Motor neuron (in vitro differentiated cells): ENCODE measurements at places on chromosomes 3 and 15.
A peak's percentile ranks its signal among the peaks of the same experiment; 100 is the strongest.

DNA sequence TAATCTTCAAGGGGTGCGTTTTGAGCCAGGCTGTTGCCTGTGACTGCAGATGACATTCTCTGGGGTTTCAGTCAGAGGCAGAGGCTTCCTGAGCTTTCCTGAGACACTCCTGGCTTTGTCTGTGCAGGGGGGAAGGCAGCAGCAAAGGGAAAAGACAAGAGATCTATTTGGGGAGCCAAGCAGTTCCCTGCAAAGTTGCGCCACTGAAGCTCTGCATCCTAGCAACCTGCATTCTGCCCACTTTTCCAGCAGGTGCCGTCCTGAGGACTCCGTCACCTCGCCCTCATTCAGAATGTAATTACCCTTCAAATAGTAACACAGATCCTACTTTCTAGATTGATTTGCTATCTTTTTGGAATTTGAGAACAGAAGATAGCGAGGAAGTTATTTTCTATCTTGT lies 1.9 kb upstream of the TMEM158 start:
- ATAC-seq: no peak

- no peak for ATAC-seq
Measured at GRCh38 chr3:31248563-31248992, 284.1 kb upstream of the STT3B start.

DNA sequence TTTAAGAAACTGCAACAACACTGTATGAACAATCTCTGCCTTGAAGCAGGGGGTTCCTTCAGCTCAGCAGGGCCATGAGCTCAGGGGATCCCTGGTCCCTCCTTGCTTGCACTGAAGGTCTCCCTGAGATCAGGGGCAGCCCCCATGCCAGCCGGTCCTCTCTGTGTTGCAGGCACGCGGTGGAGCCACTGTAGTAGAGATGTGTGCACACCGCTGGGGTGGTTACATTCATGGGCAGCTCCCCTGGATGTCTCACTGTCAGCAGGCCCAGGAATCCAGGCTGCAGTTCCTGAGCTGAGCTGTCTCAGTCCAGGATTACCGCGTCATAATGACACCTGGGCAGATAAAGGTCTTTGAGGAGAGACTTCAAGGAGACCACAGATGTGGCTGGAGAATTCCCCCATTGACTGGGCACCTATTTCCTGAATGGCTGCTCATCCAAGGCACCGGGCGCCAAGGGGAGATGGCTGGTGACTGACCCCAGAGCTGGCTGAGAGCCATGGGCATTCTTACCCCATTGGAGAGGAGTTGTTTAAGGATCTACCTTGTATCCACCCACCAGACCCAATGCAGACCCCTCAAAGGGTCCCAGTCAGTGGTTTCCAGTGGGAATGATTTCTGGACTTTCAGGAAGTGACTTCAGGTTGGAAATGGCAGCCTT lies 10.4 kb upstream of the KLF13 start:
- no peak for ATAC-seq

DNA sequence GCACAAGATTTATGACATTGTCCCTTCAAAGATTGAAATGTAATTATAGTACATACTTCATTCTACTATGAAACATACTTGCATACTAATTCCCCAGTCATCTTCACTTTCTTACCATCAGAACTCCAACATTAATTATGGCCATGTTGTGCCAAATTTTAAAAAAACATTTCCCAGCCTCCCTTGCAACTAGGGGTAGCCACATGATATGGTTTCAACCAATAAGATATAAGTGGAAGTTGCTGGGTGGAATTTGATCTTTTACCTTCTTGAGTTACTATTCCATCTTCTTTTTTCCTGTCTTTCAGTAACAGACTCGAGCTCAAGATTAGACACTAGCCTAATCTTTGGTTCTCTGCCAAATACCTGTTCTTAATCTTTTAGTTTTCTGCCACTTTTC lies 25.6 kb upstream of the UBE3A start:
- no peak for ATAC-seq

GRCh38 chr15:40911141-40911540 lies 16.9 kb downstream of the VPS18 start:
- peak; percentile 67 for ATAC-seq

DNA sequence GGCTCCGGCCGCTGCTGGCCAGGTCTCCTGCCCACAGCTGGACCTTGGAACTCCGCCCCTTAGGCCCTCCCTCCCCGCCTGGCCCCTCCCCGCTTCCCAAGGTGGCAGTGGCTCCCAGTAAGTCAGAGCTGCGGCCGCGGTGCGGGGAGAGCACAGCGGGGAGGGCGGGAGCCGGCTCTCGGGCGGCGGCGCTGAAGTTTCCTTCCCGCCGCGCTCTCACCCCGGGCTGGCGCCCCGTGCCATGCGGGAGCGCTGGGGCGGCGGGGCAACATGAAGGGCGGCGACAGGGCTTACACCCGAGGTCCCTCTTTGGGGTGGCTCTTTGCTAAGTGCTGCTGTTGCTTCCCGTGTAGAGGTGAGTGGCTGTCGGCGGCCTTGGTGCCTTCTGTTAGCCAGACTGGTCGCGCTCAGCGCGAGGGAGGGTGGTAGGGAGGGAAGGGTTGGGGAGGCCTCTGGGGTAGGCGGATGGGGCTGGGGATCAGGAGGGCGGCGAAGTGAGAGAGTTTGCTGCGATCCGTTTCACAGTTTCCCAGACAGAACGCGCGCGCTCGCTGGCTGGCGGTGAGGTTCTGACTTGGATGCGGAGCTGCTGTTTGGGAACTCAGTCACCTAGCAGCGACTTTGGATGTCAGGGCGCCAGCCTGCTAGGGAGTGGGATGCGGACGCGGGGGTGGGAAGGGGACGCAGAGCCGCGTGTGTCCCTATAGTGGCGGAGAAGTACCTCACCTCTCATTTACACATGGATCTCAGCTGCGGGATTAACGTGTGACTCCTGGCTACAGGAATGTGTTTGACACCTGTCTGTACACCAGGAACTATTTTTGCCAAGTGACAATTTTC lies 145.5 kb upstream of the UMPS start:
- peak; percentile 93 for ATAC-seq
